ENCODE measurements at places on chromosomes 16 and 17.

GRCh38 chr17:42346481-42346880, 41.8 kb downstream of the STAT3 start:
- no peak for DNase-seq

- DNase-seq, result no peak
These were observed 145.0 kb upstream of the ASIC2 start for GRCh38 chr17:33438139-33438538.

DNA sequence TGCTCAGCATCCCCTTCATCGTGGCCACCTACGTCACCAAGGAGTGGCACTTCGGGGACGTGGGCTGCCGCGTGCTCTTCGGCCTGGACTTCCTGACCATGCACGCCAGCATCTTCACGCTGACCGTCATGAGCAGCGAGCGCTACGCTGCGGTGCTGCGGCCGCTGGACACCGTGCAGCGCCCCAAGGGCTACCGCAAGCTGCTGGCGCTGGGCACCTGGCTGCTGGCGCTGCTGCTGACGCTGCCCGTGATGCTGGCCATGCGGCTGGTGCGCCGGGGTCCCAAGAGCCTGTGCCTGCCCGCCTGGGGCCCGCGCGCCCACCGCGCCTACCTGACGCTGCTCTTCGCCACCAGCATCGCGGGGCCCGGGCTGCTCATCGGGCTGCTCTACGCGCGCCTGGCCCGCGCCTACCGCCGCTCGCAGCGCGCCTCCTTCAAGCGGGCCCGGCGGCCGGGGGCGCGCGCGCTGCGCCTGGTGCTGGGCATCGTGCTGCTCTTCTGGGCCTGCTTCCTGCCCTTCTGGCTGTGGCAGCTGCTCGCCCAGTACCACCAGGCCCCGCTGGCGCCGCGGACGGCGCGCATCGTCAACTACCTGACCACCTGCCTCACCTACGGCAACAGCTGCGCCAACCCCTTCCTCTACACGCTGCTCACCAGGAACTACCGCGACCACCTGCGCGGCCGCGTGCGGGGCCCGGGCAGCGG, 3.2 kb downstream of the UTS2R start:
- no peak for DNase-seq

DNA sequence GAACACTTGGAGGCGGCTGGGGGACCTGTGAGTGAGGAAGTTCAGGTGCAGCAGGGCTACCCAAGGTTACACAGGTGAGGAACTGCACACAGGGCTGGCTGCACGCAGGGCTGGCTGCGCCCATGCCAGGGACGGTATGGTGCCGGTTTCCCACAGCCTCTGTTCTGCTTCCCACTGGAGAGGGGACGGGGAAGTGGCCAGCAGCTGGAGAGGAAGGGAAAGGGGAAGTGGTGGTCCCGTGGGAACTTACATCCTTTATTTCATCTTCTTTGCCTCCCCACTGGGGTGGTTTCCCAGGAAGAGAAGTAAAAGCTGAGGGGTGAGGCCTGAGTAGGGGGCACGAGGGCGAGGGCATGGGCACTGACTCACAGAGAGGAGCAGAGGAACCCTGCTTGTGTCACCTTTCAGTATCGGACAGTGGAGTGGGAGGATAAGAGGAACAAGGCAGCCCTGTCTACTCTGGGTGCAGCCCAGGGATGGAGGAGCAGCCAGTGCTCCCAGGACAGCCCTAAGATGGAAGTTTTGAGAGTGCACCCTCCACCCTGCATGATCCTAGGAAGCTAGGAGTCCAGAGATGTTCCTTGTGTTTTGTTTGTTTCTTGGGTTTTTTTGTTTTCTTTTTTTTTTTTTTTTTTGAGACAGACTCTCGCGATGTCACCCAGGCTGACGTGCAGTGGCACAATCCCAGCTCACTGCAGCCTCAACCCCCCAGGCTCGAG, 25.5 kb upstream of the CDH1 start:
- DNase-seq, result no peak

DNA sequence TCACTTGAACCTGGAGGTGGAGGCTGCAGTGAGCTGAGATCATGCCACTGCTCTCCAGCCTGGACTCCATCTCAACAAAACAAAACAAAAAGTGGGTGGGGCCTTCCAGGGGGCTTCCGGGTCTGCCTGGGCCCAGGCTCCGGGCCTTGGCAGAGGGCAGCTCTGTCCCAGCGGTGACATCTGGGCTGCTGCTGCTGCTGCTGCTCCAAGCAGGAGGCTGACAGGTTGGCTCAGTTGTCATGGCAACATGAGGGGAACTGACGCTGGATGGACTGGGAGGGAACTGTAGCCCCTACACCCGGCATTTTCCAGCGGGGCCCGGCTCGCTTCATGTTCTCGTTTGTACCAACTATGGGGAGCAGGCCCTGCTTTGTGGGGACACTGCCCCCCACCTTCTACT, 4.0 kb downstream of the BAIAP3 start:
- DNase-seq, result no peak

- no peak for DNase-seq
These were observed 94.7 kb downstream of the ZNF778 start for GRCh38 chr16:89312194-89312593.

DNA sequence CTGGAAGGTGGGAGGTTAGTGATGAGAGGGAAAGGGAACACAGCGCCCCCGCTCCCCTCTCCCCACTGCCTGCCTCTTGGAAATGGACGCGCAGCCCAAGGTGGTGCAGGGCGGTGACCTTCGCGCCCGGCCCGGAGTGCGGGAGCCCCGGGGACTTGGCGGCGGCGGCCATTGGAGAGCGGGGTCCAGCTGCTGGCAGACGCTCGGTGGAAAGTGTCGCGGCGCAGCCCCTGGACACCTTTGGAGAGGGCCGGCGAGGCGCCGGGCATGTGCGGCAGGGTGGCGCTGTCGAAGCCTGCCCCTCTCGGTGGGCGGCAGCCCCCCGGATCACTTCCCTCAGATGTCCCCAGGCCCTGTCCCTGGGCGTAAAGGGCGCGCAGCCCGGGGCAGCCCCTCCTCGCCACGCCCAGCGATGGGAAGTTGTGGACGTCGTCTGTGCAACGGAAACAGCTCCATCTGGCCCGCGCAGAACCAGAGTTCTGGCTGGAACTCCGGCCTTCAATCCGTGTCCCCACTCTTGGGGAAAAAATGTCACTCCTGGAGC, 16.7 kb downstream of the SALL1 start:
- no peak for DNase-seq

DNA sequence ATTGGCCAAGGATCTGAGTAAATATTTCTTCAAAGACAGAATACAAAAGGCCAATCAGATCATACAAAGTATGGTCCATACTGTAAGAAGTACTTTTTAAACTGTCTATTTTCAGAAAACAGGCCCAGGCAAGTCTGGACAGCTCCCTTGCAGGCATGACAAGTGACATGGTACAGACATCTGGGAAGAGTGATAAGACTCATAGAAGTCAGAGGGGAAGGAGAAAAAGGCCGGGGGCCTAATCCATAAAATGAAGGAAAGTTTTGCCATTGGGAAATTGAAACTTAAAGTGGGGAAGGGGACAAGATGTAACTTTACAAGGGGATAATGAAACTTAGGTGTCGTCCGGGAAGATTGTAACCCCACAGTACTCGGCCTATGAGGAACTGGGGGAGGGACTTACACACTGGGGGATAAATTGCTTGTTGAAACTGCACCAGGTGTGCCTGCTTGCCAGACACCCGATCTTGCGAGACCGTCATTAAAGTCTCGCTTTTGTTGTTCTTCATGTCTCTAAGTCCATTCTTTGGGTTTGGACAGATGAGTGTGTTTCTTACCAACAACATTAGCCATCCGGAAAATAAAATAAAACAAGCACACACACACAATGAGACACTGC, 684.0 kb downstream of the CDH11 start:
- DNase-seq, result no peak

Measured in sciatic nerve (tissue), 2 donors.